ENCODE measurements at places on chromosomes 3 and 15. TPM values are rescaled to one million over a fixed set of nuclear protein-coding genes. Genes with fewer than 3 reads are reported as not detected.

GRCh38 chr3:170717410-170718402 lies 131.8 kb upstream of the SLC7A14 start:
- H3K4me1 ChIP-seq: peaks cover 8% of the 10 kb centered on the region
- peaks cover 17% of the 10 kb centered on the region for H3K27me3 ChIP-seq
- no peak overlapping the region for H3K4me3 ChIP-seq
- H3K27ac ChIP-seq: no peak overlapping the region

- H3K36me3 ChIP-seq: no peaks in the 10 kb centered on the region
- H3K4me1 ChIP-seq: peaks cover 9% of the 10 kb centered on the region
- no peak for DNase-seq
Measured at GRCh38 chr3:23611737-23612295, 193.9 kb upstream of the UBE2E1 start.

GRCh38 chr3:46999516-47000197 lies 20.2 kb downstream of the NBEAL2 start:
- H3K4me1 ChIP-seq: no peaks in the 10 kb centered on the region
- peaks cover 49% of the 10 kb centered on the region for H3K36me3 ChIP-seq
- no peak overlapping the region for H3K27ac ChIP-seq
- H3K4me3 ChIP-seq: no peak overlapping the region
- no peaks in the 10 kb centered on the region for H3K27me3 ChIP-seq
- DNase-seq: no peak

DNA sequence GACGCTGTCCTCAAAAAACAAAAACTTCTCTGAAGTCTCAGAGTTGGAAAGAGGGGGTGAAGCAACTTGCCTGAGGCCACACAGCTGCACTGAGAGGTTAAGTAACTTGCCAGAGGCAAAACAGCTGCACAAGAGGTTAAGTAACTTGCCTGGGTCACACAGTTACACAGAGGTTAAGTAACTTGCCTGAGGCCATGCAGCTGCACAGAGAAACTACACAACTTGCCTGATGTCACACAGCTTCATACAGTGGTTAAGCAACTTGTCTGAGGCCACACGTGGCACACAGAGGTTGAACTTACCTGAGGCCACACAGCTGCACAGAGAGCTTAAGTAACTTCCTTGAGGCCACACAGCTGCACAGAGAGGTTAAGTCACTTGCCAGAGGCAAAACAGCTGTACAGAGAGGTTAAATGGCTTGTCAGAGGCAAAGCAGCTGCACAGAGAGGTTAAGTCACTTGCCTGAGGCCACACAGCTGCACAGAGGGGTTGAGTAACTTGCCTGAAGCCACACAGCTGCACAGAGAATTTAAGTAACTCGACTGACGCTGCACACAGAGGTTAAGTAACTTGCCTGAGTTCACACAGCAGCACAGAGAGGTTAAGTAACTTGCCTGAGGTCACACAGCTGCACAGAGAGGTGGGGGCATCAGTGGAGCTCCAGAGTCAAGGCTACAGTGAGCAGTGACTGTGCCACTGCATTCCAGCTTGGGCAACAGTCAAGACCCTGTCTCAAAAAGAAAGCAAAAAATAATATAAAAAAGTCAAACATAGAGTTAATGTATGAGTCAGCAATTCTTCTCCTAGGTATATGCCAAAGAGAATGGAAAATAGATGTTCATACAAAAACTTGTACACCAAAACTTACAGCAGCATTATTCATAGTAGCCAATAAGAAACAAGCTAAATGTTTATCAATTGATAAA lies 12.0 kb upstream of the ACAD9 start:
- H3K27ac ChIP-seq: no peak overlapping the region
- no peaks in the 10 kb centered on the region for H3K4me1 ChIP-seq
- no peaks in the 10 kb centered on the region for H3K36me3 ChIP-seq

GRCh38 chr3:52503788-52504424 lies 8.8 kb downstream of the STAB1 start:
- no peak overlapping the region for H3K27ac ChIP-seq
- H3K4me1 ChIP-seq: peaks cover 10% of the 10 kb centered on the region
- H3K4me3 ChIP-seq: no peak overlapping the region
- peaks cover 6% of the 10 kb centered on the region for H3K36me3 ChIP-seq
- no peak for DNase-seq

DNA sequence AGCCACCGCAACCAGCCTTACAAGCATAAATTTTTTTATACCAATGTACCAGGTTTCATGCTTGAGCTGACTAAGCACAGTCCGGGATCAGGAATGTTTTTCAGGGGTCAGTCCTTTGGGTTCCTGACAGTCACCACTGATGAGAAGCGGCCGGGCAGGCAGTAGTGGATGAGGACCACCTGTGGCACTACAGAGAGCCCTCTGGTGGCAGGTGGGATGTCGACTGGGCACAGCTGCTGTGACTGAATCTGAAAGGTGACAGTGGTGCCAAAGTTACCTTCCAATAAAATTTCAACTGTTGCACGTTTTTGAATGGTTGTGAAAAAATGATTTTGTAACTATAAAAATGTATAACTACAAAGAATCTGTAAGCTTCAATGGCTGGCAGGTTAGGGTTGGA lies 34.0 kb downstream of the TPRA1 start:
- H3K4me1 ChIP-seq: no peaks in the 10 kb centered on the region
- DNase-seq: peak; percentile 46
- no peaks in the 10 kb centered on the region for H3K36me3 ChIP-seq
- no peak overlapping the region for H3K27ac ChIP-seq
- H3K27me3 ChIP-seq: peaks cover 79% of the 10 kb centered on the region
- no peak overlapping the region for H3K4me3 ChIP-seq

DNA sequence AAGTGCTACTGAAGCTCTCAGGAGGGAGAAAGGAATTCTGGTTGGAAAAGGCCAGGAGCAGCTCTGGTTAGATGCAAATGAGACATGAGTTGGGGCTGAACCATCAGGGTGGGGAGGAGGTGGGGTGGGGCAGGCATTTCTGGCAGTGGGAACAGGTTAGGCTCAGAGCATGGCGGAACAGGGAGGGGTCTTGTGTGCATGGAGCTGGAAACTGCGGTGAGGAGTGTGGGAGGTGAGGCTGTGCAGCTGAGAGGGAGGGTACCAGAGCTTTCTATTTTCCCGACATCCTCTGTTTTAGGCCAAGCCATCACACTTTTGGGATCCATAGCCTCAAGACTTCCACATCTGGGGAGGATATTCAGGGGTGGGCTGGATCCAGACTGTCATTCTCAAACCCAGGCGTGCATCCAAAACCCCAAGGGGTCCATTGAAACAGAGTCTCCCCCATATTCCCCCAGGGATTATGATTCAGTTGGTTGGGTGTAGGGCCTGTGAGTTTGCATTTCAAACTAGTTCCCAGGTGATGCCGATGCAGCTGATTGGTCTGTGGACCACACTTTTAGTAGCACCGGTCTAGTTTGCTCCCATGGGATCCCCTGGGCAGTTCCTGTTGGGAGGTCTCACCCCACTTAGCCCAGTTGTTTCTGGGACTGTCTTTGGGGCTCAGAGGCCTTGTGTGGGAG lies 100.9 kb upstream of the TLE3 start:
- DNase-seq: no peak
- H3K27me3 ChIP-seq: peaks cover 37% of the 10 kb centered on the region
- H3K27ac ChIP-seq: no peak overlapping the region
- H3K4me3 ChIP-seq: no peak overlapping the region
- peaks cover 13% of the 10 kb centered on the region for H3K4me1 ChIP-seq
- peaks cover 6% of the 10 kb centered on the region for H3K36me3 ChIP-seq

DNA sequence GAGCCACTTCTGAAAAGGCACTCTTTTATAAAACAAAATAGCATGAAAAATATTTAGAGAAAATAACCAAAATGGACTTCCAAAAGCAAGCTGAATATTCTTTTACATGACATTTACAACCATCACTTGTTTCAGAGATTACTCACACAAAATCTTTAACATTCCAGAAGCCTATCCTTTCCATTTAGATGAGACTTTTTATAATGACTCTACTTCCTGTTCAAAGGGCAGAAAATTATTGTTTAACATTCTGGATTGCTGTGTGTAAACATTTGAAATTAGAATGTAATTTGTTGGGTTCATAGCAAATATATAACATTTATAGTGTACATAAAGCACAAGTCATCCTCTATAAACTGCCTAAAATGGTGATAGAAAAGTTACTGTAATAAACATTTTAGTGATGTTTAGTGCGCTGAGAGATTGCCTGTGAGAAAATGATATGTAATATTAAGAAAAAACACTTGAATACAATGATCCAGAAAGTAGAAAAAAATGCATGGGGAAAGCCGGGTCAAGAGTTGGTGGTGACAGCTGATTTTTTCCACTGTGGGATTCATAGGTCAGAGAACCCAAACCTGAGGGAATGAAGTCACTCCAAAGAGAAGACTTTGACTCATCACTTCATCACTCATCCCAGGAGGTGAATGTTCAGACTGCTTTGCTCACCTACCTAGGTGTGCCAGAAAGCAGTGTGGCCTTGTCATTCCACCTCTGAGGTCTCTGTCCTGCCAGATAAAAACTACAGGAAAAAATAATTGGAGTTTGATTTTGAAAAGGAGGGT lies 305.8 kb downstream of the ARPP21 start:
- no peak overlapping the region for H3K27ac ChIP-seq
- no peak for DNase-seq
- no peaks in the 10 kb centered on the region for H3K27me3 ChIP-seq
- peaks cover 9% of the 10 kb centered on the region for H3K4me1 ChIP-seq
- no peak overlapping the region for H3K4me3 ChIP-seq
- no peaks in the 10 kb centered on the region for H3K36me3 ChIP-seq

- H3K27ac ChIP-seq: no peak overlapping the region
- DNase-seq: no peak
- H3K27me3 ChIP-seq: no peaks in the 10 kb centered on the region
- H3K36me3 ChIP-seq: peaks cover under 1% of the 10 kb centered on the region
Measured at GRCh38 chr3:53005338-53005737, 40.5 kb downstream of the SFMBT1 start.

DNA sequence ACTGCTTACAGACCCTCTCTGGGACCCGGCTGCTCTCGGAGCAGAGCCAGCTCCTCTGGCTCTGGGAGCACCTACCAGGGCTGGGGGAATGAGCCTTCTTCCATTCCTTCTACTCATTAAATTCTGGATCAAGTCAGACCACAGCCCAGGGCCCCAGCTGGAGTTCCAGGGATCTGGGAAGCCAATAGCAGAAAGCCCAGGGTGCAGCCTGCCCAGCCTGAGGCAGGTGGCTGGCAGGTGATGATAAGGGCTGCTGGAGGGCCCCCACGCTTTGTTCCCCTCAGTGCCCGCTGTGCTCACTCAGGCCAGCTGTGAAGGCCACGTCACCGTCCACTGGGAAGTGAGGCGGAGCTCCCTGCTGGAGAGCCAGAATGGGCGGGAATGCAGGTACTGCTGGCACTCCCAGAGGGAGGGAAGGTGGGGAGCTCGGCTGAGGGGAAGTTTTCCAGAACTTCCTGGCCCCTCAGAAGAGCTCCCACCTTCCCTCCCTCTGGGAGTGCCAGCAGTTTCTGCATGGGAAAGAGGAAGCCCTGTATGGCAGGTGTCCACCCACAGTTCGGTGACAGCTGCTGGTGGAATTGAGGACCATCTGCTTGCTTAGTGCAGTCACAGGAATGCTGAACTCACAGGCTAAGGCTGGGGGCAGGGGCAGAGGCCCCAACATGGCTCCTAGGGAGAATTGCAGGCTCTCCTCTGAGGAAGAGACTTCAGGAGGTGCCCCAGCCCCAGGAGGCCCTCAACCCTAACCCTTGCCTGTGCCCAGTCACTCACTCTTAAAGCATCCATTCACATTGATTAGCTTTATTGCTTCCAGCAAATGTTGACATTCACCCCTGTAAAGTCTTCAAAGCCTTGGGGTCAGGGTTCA lies 12.6 kb upstream of the RTP3 start:
- peaks cover 38% of the 10 kb centered on the region for H3K27me3 ChIP-seq
- peaks cover 11% of the 10 kb centered on the region for H3K4me1 ChIP-seq
- H3K4me3 ChIP-seq: no peak overlapping the region
- no peak overlapping the region for H3K27ac ChIP-seq
- DNase-seq: no peak
- no peaks in the 10 kb centered on the region for H3K36me3 ChIP-seq

DNA sequence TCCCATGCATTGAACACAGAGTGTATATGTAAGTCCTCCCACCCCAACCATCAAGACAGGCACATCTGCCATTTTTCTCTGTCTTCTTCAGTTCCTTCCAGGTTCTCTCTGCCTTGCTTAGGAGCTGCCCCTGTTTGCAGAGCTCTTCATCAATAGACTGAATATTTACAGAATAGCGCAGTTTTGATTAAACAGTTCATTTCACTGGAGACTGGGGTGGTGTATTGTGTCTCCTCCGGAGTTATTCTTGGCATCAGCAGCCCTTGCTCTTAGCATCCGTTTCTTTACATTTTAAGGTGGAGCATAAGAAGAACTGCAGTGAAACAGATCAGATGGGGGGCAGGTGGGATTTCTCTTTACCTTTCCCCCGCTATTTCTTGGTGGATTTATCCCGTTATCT lies 87.7 kb downstream of the LIPC start:
- no peak for DNase-seq
- H3K27me3 ChIP-seq: no peaks in the 10 kb centered on the region
- H3K4me3 ChIP-seq: no peak overlapping the region
- H3K36me3 ChIP-seq: peaks cover 19% of the 10 kb centered on the region
- H3K4me1 ChIP-seq: peaks cover 44% of the 10 kb centered on the region

GRCh38 chr3:127685708-127686511 lies 13.2 kb downstream of the ABTB1 start:
- no peaks in the 10 kb centered on the region for H3K4me1 ChIP-seq
- no peak overlapping the region for H3K27ac ChIP-seq
- no peaks in the 10 kb centered on the region for H3K27me3 ChIP-seq
- DNase-seq: no peak
- no peak overlapping the region for H3K4me3 ChIP-seq

GRCh38 chr3:170397685-170398084 lies 21.0 kb upstream of the CLDN11 start:
- H3K4me1 ChIP-seq: peaks cover 14% of the 10 kb centered on the region
- H3K36me3 ChIP-seq: peaks cover 46% of the 10 kb centered on the region
- no peak overlapping the region for H3K27ac ChIP-seq
- no peaks in the 10 kb centered on the region for H3K27me3 ChIP-seq
- DNase-seq: no peak
- no peak overlapping the region for H3K4me3 ChIP-seq

GRCh38 chr15:60353245-60353920 lies 44.4 kb downstream of the ANXA2 start:
- H3K27ac ChIP-seq: peak overlapping the region; percentile 28
- H3K4me3 ChIP-seq: peak overlapping the region; percentile 7
- peaks cover 96% of the 10 kb centered on the region for H3K36me3 ChIP-seq
- H3K4me1 ChIP-seq: peaks cover 34% of the 10 kb centered on the region
- no peak for DNase-seq

- H3K27ac ChIP-seq: no peak overlapping the region
- H3K4me3 ChIP-seq: no peak overlapping the region
- DNase-seq: no peak
- H3K4me1 ChIP-seq: no peaks in the 10 kb centered on the region
Measured at GRCh38 chr3:119343719-119344118, 49.5 kb downstream of the ARHGAP31 start.

- no peak overlapping the region for H3K27ac ChIP-seq
- H3K27me3 ChIP-seq: peaks cover 48% of the 10 kb centered on the region
- H3K4me1 ChIP-seq: no peaks in the 10 kb centered on the region
- no peaks in the 10 kb centered on the region for H3K36me3 ChIP-seq
Measured at GRCh38 chr15:65192016-65192415, 6.9 kb upstream of the CLPX start.

GRCh38 chr15:46344915-46345314 lies 710.1 kb downstream of the SQOR start:
- no peak for DNase-seq
- H3K4me3 ChIP-seq: no peak overlapping the region
- no peaks in the 10 kb centered on the region for H3K4me1 ChIP-seq
- no peak overlapping the region for H3K27ac ChIP-seq

CYP8B1 gene
- total RNA-seq: not detected

C3orf22 gene
- not detected for total RNA-seq

CD200 gene
- not detected for total RNA-seq

CD200R1 gene
- total RNA-seq: not detected

ZNF660 gene
- total RNA-seq: 0.95 TPM

DPPA2 gene
- total RNA-seq: not detected

ONECUT1 gene
- total RNA-seq: 0.91 TPM

DZIP1L gene
- total RNA-seq: 16.5 TPM

CPLX3 gene
- 0.29 TPM for total RNA-seq

VPS8 gene
- total RNA-seq: 72.8 TPM

SCN11A gene
- not detected for total RNA-seq

PYGO1 gene
- total RNA-seq: 2.5 TPM
